ENCODE measurements at places on chromosomes 13 and 19.

DNA sequence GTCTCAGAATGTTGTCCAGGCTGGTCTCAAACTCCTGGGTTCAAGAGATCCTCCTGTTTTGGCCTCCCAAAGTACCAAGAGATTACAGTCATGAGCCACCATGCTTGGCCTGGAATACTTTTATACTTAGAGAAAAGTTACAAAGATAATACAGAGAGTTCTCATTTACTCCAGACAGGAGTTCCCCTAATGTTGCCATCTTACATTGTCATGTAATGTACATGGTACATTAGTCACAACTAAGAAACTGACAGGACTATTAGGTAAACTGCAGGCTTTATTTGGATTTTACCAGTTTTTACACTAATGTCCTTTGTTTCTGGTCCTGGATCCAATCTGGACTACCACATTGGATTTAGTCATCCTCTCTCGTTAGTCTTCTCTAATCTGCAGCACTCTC is 2.3 kb upstream of the C19orf84 start:
- DNase-seq = no peak

- DNase-seq = no peak
Measured at GRCh38 chr19:35741203-35741515, 1.1 kb downstream of the IGFLR1 start.

- DNase-seq = no peak
Measured at GRCh38 chr19:11234486-11235075, 4.8 kb upstream of the ANGPTL8 start.

- DNase-seq = no peak
Measured at GRCh38 chr13:43331672-43332071, 308.3 kb downstream of the DNAJC15 start.

DNA sequence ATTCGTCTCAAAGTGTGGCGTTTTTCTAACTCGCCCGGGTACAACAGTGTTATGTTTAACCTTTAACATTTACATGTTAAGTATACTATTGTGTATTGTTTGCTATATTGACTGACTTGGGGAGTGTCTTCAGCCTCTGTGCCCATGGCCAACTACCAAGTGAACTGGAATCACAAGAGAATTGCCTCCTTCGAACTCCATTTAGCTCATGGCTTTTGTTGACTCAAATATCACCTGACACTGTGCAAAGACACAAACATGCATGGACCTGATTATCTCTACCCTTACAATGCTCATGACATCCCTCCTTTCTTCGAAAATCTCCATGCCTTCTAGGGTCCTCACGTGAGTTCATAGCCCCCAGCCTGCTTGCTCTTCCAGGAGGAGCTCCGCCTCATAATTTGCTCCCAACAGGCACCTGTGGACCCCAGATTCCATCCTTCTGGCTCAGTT is 704 bp downstream of the ZNF814 start:
- no peak for DNase-seq

DNA sequence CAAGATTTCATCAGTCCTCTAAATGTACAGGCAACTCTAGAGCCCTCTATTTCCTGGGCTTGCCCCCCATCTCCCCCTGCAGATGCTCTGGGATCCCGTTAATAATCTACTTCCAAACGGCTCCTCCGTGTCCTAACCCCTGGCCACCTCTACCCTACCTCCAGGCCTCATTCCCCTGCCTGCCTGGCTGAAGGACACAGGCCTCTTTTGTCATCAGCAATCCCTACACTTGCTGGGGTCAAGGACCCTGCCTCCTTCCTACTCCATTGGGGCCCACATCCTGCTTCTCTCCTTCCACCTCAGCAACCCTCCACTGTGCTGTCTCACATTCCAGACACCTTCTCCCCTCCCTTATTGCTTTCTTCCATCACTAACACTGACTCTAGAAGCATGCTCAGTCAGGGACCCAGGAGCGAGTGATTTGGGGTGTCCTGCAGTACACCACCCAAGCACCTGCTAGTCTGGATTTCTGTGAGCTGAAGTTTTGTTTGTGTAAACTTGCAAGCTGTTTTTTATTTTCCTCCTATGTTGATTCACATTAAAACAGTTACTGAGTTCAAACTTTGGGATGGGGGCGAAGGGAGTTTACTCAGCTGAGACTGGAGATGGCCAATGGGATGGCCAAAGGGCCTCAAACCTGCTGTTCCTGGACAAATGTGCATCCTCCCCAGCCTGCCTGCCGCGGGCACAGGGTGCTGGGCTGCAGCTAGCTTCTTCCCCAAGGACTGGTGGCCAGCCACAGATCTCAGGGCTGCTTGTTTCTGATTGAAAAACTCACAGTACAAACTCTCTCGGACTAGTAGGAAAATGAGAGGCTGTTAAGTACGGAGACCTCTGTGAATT is 314.7 kb downstream of the FOXO1 start:
- DNase-seq = no peak

DNA sequence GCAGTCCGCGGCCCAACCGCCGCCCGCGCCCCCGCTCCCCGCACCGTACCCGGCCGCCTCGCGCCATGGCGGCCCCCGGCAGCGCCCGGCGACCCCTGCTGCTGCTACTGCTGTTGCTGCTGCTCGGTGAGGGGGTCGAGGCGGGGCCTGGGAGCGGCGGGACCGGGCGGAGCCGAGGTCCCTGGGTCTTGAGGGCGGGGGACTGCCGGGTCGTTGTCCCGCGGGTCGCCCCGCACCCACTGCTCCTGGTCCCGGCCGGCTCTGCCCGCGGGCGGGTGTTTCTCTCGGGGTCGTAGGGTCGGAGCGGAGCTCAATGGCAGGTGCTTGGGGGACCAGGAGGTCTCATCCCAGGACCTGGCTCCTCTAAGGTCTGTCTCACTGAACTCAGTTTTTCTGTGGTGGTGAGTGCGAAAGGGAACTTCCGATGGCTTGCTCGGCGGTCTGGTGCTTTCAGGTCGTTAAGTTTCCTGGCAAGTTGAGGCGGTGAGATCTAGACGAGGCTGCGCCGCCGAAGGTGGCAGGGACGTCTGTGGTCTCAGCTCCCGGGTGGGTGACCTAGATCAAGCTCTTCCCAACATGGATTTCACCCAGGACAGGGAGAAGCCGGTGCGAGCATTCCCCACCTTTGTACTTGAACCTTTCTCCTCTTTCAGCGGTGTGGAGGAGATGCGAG is 467 bp downstream of the LAMP1 start:
- DNase-seq = peak; percentile 25

- DNase-seq = no peak
Measured at GRCh38 chr19:19321141-19321577, 530 bp downstream of the MAU2 start.

GRCh38 chr19:13887018-13887436 is 10.1 kb downstream of the NANOS3 start:
- no peak for DNase-seq

DNA sequence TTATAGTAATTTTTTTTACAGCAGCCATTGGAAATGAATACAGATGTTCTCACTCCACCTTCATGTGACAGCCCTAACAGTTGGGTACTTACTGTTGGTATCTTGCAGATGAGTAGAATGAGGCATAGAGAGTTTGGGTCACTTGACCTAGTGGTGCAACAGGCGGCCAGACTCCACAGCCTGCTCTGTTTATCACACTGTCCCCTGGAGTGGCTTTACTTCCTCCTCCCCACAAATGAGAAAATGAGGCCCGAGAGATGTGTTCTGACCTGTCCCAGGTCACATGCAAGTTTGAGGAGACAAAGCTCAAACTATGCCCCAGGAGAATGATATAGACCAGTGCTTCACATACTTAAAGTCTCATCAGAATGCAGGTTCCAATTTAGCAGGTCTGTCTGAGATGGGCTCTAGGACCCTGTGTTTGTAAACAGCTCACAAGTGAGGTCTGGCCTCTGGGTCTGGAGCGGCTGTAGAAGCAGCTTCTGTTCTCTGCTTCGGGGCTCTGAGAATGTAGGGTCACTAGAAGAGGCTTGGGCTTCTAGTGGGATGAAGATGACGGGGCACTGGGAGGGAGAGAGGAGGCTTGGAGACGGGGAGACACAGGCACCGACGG is 37.4 kb upstream of the RCBTB2 start:
- no peak for DNase-seq

GRCh38 chr13:112740502-112741131 is 50.8 kb downstream of the ATP11A start:
- no peak for DNase-seq

GRCh38 chr13:71137101-71137500 is 729.9 kb downstream of the DACH1 start:
- DNase-seq = no peak

- no peak for DNase-seq
Measured at GRCh38 chr19:47719047-47719859, 6.0 kb downstream of the EHD2 start.

GRCh38 chr19:40217934-40218890 is at the start of gene TTC9B:
Gene TTC9B, minus strand, starts transcription at chr19:40218384. Its CDS starts 3 bp downstream, at chr19:40218381.
- peak; percentile 24 for DNase-seq

DNA sequence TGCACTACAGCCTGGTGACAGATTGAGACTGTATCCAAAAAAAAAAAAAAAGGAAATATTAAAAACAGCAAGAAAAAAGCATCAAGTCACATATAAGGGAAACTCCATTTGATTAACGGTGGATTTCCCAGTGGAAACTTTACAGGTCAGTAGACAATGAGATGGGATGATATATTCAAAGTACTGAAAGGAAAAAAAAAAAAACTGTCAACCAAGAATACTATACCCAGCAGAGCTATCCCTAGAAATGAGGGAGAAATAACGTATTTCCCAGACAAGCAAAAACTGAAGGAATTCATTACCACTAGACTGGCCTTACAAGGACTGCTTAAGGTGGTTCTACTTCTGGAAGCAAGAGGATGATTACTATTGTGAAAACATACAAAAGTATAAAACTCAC is 87.4 kb downstream of the C1QTNF9 start:
- DNase-seq = no peak

DNA sequence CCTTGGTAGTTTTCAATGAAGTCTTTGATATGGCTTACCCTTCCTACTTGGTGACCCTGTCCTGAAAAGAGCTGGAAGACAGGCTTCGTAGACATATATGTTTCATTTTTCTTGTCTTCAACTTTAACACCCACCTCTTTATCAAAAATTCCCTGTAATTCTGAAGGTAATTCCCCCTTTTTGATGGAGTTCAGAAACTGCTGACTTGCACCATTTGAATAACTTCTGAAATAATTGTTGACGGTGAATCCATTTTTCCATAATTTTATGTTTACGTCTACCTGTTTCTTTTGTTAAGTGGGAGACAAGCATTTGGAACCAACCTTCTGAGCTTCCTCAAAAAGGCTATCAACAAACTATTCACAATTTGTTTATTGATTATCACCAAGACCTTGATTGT is 14.6 kb upstream of the ZNF177 start:
- no peak for DNase-seq

DNA sequence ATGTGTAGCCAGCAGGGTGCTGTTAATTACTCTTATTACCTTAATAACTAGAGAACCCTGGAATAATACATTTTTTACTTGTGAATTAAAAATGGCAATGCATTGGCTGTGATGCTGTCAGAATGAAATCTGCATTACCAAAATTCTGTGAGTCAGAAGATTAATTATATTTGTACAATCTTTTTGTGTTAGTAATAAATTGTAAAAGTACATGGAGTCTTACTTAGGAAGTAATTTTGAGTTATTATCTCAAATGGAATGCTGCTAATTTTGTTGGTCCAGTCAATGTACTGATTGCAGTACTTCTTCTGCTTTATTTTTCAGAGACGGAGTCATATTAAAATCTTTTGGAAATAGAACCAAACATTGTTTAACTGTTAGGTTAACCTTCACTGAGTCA is 152.0 kb upstream of the SLC10A2 start:
- DNase-seq = no peak

DNA sequence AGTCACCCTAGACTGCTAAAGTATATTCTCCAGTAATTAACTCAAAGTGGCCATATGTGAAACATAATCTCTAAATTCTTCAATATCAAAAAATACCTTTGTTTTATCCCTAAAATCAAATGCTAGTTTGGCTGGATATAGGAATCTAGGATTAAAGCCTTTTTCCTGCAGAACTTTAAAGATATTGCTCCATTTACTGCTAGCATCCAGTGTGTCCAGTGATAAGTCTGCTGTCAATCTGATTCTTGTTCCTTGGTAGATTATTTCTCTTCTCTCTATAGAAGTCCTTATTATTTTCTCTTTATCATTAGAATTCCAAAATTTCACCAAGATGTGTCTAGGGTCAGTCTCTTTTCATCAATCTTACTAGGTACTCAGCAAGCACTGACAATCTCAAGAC is 384.6 kb downstream of the FGF14 start:
- no peak for DNase-seq

- DNase-seq = no peak
Measured at GRCh38 chr19:2042485-2043250, 8.4 kb downstream of the MKNK2 start.

Measured in stimulated activated CD8-positive, alpha-beta memory T cell treated with anti-CD3 and anti-CD28 coated beads, Interleukin-7, amount 100 ng/mL, for 1 hour (primary cell).